ENCODE measurements at places on chromosomes 6 and 20.

- DNase-seq, result no peak
Observed at GRCh38 chr6:87408721-87409155, 966 bp downstream of the CFAP206 start.

DNA sequence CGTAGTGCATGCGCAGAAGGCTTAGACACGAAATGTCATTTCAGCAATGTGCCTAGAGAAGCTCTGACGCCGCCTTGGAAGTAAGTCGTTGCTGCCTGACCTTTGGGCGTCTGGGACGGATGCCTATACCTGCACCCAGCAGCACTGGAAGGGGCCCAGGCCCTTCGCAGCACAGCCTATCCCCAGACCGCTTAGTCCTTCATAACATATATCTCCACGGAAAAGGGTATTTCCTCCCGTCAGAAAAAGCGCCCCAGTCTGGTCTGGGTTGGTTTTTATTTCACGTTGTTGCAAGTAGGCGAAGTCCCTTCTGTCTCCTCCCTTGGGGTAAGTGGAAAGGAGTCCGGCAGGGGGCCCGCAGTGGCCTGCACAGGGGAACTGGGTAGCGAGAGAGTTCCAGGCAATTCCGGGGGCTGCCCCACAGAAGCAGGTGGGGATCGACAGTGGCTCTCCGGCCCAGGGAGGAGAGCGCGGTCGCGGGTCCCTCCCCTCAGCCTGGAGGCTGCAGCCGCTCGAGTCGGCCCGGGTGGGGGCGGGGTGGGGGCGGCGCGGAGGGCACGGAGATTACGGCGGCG, 559 bp upstream of the EYA4 start:
- no peak for DNase-seq

DNA sequence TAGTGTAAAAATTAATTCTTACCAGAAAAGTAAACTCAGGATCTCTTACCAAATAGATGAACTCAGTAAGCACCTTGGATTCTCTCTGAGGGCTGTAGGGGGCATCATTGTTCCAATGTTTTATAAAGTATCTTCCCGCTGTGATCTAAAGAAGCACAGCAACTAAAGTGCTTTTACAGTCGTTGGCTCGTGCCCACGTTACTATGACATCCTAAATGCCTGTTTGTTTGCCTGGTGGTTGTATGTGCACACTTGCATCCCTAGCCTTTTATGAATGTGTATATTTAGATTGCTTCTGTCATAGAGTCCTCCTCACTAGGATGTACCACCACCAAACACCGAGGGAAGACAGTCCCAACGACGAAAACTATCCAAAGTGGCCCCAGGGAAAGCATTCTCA, 34.5 kb downstream of the SLX4IP start:
- DNase-seq, result peak; percentile 69

- no peak for DNase-seq
Observed at GRCh38 chr6:150313781-150314180, 55.0 kb upstream of the IYD start.

- no peak for DNase-seq
Observed at GRCh38 chr6:158816803-158817727, 2.1 kb downstream of the EZR start.
